ENCODE measurements at places on chromosomes 5 and 9.
A peak's percentile ranks its signal among the peaks of the same experiment; 100 is the strongest.

DNA sequence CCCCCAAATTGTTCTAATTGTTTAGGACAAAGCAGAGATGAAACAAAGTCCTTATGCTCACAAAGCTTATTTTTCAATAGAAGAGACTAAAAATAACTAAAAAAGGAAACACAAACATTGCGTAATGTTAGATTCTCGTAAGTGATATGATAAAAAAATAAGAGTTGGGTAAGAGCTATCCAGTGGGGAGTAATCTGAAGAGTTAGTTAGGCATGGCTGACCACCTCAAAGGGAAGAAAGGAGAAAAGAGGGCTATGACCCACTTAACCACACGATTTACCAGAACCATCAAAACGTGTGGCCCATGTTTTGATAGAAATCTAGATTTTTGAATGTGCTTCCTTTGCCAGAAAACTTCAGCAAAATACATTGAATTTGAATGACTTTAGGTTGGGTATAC, 1296.8 kb upstream of the NUDT12 start:
- no peak for DNase-seq

DNA sequence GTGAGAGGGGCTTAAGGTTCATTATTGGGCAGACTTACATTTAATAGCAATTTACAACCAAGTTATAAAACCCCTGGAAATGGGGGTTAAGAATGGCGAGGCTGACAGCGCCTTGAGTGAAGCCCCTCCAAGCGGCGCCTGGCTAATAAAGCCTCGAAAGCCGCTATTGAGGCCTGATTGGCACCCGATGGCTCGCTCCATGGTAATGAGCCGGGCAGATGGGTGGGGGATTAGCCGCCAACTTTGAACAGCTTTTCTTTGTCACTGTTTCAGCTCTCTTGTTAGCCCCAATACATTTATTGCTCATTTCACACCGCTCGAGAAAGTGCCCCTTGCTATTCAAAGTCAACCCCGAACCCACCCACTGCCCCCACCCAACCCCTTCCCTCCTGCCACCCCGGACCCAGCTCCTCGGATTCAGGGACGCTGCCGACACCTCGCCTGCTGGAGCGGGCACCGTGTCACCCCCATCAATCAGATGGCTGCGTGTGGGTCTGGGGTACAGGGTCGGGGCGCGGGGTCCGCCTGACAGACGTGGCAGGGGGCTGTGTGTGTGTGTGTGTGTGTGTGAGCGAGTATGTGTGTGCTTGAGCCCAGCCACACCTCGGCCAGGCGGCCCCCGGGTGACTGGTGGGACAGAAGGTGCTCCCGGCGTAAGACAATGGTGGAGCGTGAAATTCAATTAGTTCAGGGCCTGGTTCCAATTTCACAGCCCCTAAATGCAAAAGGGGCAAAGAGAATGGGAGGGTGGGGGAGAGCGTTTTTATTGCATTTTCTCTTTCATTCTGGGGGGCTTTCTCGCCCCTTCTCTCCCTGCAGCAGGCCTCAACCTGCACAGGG, 34.2 kb downstream of the ASS1 start:
- no peak for DNase-seq

GRCh38 chr9:69425136-69425801, 100.3 kb downstream of the ENTREP1 start:
- no peak for DNase-seq

DNA sequence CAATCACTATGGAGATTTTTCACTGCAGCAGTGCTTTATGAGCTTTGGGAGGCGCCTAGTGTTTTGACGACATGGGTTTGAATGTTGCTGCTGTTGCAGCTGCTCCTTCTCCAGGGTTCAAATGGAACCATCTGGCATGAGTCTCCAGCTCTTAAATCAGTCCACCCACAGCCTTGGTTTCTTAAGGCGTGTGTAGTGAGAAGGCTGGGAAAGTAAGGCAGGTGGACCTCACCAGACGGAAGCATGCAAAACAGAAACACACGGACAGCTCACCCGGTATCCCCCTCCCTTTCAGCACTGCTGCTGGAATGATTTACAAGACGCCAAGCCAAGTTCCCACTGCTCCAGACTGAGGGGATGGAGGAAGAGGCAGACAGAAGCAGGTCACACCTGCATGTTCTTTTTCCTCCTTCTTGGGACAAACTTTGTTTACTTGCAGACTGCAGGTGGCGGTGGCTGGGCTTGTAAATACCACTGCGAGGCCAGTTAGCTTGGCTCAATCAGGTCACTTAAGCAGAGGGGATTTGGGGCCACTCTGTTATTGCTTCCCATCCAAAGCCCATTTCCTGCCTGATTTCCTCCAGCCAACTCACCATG, 47.4 kb downstream of the ADAM19 start:
- no peak for DNase-seq

- no peak for DNase-seq
Measured at GRCh38 chr9:112125951-112126388, 49.1 kb downstream of the SUSD1 start.

GRCh38 chr9:86977205-86977835, 30.0 kb upstream of the GAS1 start:
- no peak for DNase-seq

DNA sequence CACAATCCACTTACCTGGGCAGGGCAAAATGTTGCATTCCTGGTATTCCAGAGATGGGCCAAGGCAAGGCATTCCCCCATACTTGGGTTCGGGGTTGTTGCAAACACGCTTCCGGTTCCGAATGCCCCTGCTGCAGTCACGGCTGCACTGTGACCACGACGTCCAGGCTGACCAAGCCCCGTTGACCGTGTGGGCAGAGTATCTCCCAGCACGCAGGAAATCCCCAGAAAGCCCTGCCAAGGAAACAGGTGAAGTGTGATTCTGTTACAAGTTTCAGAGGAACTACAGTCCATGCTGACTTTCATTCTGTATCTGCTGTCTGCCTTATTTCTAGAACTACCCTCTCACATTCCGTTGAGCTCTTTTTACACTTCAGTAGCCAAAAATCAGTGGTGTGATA, 483.0 kb downstream of the SEMA5A start:
- no peak for DNase-seq

DNA sequence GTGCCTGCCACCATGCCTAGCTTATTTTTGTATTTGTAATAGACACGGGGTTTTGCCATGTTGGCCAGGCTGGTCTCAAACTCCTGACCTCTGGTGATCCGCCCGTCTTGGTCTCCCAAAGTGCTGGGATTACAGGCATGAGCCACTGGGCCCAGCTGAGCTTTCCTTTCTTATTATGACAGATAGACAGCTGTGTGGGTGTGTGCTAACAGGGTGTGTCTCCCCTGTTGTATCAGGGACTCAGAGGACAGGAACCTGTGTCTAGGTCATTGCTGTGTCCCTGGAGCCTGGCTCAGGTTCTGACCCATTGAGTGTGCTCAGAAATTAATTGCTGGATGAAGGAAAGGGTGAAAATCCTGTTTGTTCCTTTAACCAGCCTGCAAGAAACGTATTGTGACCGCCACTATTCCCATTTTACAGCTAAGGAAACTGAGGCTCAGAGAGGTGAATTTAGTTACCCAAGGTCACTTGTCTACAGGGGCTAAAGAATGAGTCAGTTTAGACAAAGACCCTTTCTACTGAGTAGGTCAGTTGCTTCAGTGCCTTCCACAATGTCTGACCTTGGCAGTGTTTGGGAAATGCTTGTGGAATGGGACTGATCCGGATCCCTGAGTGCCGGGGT, 16.8 kb downstream of the NCS1 start:
- no peak for DNase-seq

GRCh38 chr9:136926154-136926704, 18.3 kb downstream of the FBXW5 start:
- no peak for DNase-seq

DNA sequence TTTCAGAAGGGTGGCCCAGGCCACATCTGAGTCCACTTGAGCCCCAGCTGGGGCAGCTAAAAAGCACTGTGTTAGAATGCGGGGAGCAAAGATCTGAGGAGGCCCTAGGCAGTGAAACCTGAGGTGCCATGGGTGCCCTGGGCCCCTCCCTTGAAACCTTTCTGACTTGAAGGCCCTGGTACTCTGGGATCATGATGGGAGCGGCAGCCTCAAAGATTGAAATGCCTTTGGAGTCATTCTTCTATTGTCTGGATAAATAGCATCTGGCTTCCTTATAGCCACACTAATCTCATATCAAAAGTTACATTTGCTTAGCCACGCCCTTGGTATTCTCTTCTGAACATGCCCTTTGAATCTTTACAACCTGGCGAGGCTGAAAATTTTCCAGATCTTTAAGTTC, 7.7 kb upstream of the SEMA5A start:
- no peak for DNase-seq

DNA sequence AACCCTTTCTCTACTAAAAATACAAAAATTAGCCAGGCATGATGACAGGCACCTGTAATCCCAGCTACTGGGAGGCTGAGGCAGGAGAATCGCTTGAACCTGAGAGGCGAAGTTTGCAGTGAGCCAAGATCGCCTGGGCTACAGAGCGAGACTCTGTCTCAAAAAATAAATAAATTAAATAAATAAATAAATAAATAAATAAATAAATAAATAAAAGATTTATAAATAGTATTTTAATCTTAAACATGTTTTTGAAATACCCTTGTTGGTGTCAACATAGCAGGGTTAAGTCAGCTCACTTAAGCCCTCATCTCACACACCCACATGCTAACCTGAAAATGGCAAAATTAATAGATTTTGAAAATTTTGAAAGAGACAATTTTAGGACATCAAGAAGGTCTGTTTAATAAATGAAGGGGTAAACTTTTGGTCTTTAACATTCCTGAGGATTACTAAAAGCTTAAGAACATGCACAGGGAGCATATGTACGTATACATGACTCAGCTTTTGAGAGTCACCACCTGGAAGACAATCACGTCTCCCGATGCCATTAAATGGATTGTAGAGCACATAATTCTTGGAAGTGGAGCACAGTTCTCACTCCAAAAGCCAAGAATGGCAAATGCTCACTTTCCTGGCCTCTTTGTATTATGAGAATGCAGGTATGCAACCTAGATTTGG, 202.5 kb downstream of the GDNF start:
- DNase-seq, result no peak

DNA sequence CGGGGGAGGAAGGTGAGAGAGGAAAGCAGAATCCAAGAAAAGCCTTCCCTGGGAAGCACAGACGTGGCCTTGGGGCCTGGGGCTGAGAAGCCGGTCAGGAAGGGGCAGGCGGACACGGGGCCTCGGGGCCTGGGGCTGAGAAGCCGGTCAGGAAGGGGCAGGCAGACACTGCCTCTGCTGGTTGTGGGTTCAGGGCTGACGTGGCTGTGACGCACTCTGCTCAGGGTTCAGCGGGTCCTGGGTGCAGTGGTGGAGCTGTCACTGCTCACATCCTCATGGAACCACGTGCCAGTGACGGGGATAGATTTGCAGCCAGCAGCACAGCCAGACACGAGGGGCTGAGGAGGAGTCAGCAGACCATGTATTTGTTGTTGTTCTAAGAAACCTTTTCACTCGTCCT, 12.8 kb downstream of the PAEP start:
- DNase-seq, result no peak

- DNase-seq, result no peak
Measured at GRCh38 chr5:23319901-23320300, 187.5 kb upstream of the PRDM9 start.

DNA sequence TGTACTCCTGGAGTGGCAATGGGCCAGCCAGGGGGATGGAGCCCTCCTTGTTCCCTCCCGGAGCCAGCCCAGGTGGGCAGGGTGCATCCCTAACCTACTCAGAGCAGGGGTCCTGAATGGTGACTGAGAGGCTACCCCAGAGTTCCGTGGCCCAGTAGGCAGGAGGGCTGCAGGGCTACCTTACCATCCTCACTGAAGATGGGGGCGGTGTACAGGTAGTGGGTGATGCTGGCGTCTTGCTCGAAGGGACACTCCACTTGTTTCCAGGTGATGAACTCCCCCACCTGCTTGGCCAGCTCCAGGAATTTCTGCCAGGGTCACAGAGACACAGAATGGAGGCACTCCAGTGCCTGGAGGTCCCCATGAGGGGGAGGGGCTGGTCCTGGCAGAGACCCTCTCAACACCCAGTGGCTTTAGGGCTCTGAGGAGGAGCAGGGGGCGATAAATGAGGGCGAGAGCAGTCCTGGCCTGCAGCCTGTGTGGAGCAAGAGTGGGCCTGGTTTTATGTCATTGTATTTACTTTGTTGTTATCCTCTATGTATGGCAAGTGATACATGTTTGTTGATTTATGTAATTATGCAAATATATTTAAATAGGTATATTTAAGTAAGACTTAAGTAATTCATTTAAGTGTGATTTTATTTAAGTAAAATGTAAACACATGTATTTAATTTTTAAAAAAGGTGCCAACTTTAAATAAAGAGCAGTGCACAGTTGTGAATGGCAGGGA, 39.9 kb upstream of the RNF130 start:
- peak; percentile 8 for DNase-seq

- DNase-seq, result no peak
Measured at GRCh38 chr9:86679909-86680308, 267.4 kb downstream of the GAS1 start.

DNA sequence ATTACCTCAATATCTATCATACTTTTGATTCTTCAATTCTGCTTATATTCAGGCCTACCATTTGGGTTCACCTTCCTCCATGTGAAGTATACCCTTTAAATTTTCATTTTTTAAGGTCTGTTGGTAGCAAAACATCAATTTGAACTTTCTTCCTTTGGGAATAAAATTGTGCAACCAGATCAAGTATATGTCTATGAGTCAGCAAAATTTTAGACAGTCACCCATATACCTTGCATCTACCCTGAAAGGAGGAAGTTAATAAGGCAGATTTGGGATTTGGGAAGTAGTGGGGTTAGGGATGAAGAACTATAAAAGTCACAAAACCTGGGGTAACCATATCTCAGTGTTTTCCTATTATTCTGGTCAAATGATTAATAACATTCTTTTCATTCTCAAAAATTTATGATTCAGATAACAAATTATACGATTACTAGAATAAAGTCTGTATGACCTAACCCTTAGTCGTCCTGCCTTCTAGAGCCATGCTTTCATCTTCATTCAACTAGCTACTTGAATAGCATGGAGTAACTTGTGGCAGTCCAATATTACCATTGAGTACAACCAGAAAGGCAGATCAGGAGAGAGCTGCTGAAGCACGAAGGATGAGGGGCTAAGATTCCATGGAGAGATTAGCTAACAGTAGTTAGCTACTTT, 2.8 kb upstream of the IL33 start:
- DNase-seq, result no peak

GRCh38 chr9:21679432-21679831, 123.0 kb upstream of the MTAP start:
- DNase-seq, result no peak

GRCh38 chr9:126626127-126626925, 12.6 kb downstream of the LMX1B start:
- no peak for DNase-seq

DNA sequence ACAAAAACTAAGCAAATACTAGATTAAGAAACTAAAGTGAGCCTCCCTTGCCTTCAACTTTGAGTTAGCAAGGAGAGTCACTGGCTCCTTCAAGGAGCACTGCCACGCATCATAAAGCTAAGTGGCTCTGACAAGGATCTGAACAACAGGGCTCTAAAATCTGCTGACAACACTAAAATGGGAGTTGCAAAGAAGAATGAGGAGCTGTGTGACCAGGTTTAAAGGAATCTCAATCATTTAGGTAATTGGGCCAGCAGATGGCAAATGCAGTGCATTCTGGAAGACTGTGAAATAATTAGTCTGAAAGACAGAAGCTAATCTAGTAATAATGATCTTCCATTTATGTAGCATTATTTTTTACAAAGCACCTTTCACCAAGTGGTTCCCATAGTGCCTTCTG, 297.0 kb upstream of the TAS2R1 start:
- DNase-seq, result no peak
